Stimulated activated naive CD8-positive, alpha-beta T cell treated with anti-CD3 and anti-CD28 coated beads, Interleukin-15, amount 100 ng/mL, for 72 hours (primary cell): ENCODE measurements at places on chromosomes 12 and 14.
A peak's percentile ranks its signal among the peaks of the same experiment; 100 is the strongest.

DNA sequence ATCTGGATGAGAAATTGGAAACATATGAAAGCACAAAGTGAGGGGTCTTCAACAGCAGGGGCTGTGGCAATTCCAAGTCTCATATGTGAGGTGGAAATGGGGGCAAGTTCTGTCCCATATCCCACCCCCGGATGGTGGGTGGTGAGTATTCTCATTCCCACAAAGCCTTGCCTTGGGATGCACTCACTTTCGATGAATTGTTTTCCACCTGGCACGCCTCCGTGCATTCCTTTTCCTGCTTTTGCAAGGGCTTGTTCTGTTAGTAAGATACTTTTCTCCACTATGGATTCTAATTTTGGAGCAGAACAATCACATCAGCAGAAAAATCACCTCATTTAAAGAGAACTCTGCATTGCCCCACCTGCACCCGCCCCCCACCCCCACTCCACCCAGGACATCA, 3.1 kb downstream of the LACRT start:
- DNase-seq: no peak

- no peak for DNase-seq
These were observed 142.5 kb downstream of the SMOC1 start for GRCh38 chr14:70021548-70022220.

DNA sequence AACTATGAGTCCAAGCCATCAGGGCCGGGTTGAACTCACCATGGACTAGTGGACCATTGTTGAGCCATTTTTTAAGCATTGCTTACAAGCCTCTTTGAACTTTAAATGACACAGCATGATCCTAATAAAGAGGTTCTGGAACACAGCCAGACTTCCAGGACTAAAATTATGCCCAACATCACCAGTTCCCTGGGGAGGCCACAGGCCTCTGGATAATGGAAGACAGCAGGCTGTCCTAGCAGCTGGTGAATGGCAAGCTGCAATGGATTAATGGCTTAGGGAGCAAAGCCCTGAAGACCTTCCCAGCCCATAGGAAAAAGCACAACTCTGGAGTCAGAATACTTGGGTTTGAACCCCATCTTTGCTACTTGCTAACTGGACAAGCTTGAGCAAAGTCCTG, 71.3 kb downstream of the FLRT2 start:
- no peak for DNase-seq

DNA sequence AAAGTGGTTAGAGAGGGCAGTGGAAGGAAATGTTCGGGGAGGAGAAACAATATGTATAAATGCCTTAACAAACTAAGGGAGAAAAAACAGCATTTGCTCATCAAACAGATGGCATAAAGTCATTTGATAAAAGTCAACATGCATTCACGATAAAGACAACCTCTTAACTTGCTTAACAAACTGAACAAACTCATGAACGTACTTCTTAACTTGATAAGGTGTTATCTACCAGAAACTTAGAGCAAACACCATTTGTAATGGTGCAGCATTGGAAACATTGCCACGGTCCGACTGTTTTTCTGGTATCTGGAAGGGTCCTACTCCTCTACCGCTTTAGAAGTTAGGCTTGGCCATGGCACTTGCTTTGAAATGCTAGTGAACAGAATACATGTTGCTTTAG, 4.2 kb upstream of the RPS6KL1 start:
- DNase-seq: no peak

DNA sequence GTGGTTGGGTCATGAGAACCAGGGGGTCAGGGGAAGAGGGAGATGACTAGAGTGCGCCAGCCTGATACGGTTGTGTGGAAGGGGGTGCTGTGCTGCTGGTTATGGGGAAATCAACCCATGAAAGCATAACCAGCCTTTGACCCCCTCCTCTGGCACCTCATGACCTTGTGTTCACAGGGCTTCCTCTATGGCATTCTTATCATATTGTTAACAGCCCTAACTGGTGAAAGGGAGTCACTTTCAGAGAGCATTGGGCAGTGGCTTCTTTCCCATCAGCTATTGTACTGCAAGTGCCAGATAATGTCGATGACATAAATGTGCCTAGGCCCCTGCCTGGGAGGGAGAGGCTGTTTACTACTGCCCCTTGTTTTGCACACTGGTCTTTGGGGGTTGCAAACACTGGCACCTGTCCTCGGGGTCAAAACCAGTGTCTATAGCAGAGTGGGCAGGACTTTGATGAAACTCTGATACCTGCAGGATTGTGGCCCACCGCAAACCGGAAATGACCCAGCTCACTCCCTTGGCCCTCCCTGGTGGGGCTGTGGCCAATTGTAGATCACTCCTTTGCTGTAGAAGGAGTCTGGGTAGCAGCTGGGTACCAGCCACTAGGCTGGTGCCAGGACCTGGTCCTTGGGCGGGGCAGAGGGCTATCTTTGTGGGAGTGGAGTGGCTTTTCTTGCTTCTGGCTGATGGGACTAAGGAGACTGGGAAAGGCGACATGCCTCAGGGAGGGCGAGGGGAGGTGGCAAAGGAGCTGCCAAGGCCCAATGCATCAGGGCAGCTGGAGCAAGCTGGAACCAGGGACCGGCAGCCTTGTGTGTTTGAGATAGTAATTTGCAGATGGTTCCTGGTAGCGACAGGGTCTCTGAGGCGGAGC, 634 bp upstream of the TMEM63C start:
- no peak for DNase-seq

DNA sequence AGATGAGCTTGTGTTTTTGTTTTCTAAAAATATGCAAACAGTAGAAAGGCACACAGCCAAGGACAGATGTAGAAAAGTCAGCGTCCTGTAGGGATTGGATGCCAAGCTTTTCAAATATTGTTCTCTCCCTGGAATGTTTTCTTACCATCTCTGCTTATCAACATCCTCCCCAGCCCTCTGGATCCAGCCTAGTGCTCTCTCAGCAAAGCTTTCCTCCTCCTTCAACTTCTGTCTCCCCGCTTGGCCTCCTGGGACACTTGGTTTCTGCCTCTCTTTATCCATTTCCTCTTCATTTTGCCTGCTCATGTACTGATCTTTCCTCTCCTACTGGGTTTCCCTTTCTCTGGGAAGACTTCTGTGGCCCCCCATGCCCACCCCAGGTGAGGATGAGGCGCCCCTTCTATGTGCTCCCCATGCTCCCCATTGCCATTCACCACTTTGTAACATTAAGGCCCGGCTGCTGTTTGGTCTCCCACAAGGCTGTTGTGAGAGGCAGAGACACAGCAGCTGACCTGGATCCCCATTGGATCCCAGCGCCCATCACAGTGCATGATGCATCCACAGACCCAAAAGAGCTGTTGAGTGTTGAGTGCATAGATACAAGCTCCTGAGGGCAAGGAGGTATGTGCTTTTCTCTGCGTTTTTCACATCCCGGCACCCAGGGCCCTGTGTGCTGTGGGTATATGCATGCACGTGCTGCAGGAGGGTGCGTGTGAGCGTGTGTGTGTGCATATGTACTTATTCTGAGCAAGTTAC, 38.2 kb downstream of the EVL start:
- DNase-seq: no peak

GRCh38 chr12:91331371-91331770, 148.8 kb upstream of the DCN start:
- no peak for DNase-seq

DNA sequence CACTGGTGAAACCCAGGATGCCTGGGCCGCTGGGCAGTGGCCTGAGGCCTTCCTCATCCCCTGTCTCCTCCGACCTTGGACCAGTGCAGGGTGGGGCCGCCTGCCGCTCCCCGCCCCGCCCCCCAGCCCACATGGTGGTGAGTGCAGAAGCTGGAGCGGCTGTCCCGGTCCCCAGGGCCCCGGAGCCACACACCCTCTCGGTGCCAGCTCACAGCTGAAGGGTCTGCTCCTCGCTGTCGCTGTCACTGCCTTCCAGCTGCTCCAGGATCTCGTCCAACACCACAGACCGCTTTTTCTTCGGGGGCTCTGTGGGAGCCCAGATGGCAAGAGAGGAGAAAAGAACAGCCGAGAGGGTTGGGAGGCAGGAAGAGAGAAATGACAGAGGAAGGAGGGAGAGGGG, 143.1 kb downstream of the RBM19 start:
- no peak for DNase-seq

DNA sequence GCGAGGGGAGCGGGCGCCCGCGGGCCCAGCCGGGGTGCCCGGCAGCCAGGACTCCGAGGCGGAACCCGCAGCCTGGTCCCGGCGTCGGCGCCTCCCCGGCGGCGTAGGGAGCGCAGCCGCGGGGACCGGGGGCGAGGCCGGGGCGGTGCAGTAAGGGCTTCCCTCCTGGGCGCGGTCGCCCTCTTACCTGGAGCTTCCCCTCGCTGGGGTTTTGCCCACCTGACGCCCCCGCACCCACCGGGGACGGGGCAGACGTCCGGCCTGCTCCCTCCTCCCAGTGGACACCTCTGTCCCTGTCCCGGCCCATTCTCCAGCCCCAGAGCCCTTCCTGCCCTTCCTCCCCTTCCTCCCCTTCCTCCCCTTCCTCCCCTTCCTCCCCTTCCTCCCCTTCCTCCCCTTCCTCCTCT, 413 bp upstream of the TUBA1C start:
- DNase-seq: peak; percentile 59

DNA sequence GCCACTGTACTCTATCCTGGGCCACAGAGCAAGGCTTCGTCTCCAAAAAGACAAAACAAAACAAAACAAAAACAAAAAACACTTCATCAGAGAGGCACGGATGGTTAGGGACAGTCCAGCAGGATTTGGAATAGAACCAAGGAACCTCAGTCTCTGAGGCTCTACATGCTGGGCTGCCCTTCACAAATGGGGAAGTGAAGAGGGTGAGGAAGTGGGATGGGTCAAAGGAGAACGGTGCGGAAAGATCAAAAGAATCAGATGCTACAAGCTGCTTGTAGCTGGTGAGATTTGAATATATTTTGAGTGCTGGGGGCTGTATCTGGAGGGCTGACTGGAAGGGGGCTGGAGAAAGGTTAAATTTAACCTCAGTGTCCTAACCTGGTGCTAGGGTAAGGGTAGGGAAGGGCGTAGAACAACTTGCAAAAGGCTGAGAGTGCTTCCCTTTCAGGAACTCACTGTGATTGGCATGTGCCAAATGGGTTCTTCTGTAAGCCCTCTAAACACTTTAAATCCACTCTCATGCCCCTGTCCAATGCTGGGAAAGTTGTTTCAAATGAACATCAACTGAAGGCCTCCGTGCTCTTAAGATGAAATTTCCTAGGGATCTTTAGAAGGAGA, 4.6 kb downstream of the FOXJ2 start:
- no peak for DNase-seq

- DNase-seq: no peak
These were observed 16.9 kb downstream of the FAM222A start for GRCh38 chr12:109730306-109731145.

- no peak for DNase-seq
These were observed 113.0 kb upstream of the NTF3 start for GRCh38 chr12:5318874-5319273.

GRCh38 chr14:97456958-97457357, 659.8 kb downstream of the VRK1 start:
- peak; percentile 70 for DNase-seq

GRCh38 chr12:125402874-125403789, 337.9 kb downstream of the AACS start:
- DNase-seq: no peak

DNA sequence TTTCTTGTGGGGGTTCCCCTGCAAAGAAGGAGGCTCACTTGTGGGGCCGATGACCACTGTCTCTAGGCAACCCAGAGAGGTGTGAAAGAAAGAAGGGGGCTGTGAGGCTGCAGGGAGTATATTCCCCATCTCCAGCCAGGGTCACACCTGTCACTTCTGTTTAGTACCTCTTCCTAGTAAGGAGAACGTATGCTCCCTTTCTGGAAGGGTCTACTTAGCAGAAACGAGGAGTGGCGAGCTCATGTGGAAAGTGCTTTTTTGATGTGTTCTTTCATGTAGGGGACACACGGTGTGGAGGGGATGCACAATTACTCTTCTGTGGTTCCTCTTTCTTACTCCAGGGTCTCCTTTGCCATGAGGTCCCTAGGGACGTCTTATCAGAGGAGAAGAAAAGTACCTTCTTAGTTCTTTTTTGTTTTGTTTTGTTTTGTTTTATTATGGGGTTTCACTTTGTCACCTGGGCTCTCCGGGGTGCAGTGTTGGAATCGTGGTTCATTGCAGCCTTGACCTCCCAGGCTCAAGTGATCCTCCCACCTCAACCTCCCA, 58.3 kb downstream of the PRKCH start:
- peak; percentile 38 for DNase-seq

DNA sequence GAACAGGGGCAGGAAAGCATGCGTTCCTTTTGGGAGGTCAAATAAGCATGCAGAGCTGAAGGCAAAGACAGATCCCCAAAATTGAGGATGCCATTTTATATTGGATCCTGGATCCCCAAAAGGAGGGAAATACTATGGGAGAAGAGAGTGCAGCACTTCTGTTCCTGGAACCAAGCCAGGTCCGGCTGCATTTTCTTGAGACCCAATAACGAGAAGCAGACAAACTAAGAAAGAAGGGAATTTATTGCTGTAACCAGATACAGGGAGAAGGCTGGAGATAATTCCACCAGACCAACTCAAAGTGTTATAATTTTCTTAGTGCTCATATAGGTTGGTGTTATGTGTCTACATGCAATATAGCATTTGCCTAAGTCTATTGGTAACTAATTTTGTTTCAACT, 60.8 kb downstream of the PDE6H start:
- DNase-seq: no peak

DNA sequence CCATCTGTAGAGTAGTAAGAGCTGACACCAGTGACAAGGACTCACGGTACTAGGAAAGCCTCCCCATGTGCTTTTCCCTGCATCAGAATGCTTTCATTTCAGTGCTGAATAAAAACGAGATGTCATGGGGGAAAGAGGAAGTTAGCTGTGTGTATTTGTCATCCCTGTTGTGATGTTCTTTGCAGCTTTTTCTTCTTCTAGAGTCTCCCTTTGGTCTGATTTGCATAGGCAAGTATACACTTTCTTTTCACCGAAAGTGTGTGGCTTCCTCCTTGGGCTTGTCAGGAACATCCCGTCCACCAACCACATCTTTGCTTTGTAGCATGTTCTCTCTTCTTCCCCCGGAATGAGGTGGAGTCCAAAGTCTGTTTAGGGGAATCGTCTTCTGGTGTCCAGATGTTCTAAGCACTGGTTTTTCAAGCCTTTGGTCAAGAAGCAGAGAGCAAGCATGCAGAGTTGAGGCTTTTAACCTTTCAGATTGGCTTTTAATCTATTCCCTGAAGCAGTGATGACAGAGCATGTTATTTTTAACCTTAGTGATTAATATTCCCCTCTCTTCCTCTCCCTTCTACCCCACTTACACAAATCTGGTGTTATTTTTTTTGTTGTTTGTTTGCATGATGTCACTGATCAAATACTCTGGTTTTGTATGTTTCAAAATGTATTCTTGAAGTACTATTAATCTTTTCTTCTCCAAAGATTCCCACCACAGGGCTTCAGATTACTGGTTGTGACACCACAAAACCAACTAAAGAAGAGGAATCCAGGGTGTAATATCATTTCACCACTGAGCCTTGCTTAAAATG, 163.4 kb downstream of the SAMD4A start:
- DNase-seq: peak; percentile 14

DNA sequence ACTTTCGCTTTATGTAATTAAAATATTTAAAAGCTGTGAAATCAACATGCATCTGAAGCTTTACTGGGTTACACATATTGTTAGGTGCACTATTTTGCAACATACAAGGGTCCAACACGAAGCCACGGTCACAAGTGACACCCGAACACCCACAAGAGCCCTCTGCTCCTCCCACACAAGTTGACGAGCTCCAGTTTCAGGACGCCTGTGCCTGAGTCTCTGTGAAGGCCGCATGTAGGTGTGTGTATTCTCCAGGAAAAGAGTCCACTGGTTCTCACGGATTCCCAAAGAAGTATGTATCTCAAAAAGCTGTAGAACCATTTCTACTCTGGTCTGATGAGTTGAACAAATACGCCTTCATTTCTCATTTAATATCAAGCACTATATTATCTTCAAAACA, 12.0 kb downstream of the SLC15A4 start:
- no peak for DNase-seq

GRCh38 chr12:54324617-54325441, at the start of gene COPZ1:
Gene COPZ1, plus strand, starts transcription at chr12:54325131. Its CDS starts 33 bp downstream, at chr12:54325164.
- DNase-seq: peak; percentile 89
